Activated CD4-positive, alpha-beta T cell treated with anti-CD3 and anti-CD28 coated beads, Interleukin-2, amount 50 U/mL, for 16 hours (primary cell): ENCODE measurements at places on chromosomes 4 and X.

DNA sequence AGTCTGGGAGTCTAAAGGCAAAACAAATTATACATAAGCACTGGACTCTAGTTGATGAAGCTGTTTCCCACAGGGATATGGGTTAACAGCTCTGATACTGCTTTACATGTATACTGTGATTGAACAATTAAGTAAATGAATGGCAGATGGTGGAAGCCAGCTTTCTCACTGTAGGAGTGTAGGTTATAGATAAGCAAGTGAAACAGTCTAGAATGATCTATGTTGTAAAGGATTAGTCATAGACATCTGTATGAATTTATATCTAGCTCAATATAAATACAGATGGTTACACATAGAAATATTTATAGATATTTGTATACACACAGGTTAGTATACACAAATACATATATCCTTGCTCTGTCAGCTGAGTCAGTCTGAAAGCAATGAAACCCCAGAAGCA is 276.1 kb downstream of the PPARGC1A start:
- no peak for DNase-seq

- peak; percentile 82 for DNase-seq
Measured at GRCh38 chr4:152500800-152501434, 35.0 kb downstream of the FBXW7 start.

- peak; percentile 63 for DNase-seq
Measured at GRCh38 chrX:135985157-135985972, at the start of gene SLC9A6. SLC9A6 (plus strand) TSS chrX:135985435; CDS start chrX:135985659, 224 bp downstream.

DNA sequence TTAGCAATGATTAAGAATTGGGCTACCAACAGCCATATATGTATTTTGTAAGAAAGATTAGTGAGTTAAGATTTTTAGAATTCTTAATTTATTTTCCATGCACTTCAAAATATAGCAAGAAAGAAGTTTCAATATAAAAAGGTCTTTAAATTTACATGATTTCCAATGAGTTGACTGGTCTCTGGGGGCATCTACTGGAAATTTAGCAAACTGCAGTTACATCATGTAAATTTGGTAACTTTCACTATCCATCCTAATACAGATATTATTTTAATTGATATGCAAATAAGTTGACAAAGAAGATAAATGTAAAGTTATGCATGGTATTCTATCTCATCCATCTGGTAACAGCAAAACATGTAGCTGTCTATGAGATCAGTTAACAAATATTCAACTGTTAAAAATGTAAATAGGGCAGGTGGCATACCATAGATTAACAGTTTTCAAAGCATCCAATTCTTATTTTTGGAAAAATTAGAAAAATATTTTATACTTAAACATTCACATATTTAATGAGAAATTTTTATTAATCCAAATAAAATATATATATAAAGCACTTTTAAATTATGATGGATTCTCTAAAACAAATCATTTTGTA is 29.1 kb downstream of the TTC29 start:
- DNase-seq, result peak; percentile 21

DNA sequence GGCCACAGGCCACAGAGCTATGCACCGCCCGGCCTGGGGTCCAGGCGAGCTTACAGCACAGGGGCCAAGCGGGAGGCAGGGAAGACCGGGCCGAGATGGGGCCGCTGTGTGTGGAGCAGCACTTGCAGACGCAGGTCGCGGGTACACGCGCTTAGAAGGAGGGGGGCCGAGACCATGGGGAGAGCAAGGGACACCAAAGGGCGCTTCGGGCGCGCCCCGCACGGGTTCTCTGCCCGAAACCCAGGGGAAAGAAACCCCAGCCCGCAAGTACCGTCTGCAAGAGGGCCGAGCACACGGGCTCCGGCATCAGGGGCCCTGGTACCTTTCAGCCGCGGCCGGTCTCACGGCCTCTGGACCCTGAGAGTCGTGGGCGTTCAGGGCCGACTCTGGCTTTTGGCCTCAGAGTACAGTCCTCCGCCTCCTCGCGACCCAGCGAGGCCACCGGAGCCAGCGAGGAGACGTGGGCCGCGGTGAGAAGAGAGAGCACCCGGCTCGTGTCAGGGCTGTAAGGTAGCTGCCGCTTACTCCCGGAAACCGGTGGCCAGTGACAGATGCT is 342 bp downstream of the EOLA2 start:
- DNase-seq, result no peak
